ENCODE measurements at places on chromosomes 3 and 15.

- no peak for DNase-seq
Observed at GRCh38 chr15:63133786-63134185, 12.1 kb downstream of the LACTB start.

DNA sequence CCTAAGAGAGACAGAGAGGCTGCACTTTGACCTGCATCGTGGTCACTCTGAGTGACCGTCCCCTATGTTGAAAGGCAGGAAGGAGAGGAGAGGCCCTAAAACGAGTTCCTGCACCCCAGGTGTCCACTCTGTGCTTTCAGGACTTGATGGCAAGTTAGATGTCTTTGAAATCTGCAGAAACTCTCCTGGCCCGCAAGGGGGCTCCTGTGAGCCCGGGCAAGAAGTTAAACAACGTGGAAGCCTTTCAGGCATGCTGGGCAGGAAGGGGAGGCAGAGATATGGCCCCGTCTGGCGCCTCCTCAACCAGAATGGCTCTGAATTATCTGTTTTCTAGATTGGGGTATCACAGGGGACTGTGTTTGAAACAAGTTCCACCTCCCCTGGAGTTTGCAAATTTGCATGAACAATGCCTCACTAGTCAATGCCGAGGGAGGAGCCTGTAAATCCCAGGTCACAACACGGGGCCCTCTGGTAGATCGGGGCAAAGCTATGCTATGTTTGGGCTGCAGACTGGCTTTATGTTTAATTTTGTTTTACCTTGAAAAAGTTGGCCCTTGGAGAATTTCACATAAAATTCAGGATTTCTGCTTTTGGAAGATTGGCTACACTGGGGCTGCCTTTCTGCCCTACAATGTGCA, 9.8 kb downstream of the CTXND1 start:
- DNase-seq, result no peak

DNA sequence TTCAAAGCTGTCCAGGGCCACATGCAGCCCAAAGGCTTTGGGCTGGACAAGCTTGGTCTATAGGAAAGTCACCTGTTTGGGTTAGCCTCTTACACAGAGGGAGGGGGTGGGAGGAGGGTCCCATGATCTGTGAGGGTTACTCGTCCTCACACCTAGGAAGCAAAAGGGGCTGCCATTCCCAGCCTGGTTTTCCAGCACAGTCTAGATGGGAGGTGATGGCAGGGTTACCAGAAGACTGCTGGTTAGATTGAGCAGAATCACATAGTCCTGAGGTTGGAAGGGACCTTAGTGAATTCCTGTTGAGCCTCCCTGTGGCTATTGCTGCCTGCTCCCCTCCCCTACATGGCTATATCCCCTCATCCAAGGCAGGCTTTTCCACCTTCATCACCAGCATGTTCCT, 101.8 kb downstream of the SEMA5B start:
- no peak for DNase-seq

- DNase-seq, result no peak
Observed at GRCh38 chr15:62799037-62799436, 243.5 kb upstream of the TPM1 start.

- DNase-seq, result no peak
Observed at GRCh38 chr15:83066034-83066733, 868 bp downstream of the BTBD1 start.

GRCh38 chr3:52432691-52433141, 12.2 kb downstream of the SEMA3G start:
- no peak for DNase-seq

- DNase-seq, result no peak
Observed at GRCh38 chr3:159624616-159625015, 364.0 kb upstream of the IL12A start.

DNA sequence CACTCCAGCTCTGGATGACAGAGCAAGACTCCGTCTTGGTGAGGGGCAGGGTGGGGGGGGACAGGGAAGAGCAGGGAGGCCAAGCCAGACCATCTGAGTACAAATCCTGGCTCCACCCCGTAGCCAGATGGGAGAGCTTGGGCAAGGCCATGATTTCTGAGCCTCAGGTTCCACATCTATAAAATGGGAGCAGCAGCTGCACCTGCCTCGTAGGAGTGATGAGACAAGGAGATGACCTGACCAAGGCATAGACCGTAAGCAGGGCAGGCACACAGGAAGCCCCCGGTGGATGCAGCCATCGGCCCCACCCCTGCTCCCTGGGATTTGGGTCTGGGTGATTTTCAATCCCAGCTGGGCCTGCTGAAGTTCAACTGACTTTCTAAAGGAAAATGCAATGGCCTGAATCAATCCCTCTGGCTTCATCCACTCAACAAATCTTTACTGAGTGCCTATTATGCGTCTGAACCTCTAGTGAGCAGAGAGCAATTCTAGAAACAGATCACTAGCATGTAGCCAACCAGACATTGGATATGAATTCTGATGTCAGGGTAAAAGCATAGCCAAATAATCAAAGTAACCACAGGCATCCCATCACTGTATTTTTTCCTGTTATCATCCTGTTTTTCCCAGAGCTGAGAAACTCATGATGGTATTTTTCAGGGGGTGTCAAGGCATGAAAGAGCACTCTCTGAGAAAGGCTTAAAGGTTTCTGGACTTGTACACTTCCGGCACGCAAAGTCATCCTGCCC, 141.2 kb downstream of the NUP210 start:
- DNase-seq, result no peak

DNA sequence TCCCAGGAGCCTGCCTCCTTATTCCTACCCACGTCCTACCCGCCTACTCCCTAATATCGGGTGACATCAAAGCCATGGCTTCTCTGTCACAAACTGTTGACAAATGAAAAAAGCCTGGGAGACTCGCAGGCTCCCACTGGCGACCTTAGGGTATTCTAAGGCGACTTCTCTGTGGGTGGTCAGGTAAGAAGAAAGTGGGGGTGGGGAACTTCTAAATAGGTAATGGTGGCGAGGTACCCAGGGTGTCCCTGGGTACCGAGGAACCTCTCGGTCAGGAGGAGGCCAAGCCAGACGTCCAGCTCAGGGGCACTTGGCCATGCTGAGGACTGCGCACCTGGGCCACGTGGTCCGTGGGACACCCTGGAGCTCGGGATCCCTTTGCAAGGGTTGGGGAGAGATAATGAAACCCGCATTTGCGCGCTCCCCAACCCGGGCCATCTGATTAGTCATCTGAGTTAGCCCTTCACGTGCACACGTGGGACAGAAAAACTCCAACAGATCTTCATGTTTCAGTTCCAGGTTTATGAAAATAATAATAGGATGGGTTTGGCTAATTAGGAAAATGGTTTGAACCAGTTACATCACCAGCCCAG, 78.2 kb downstream of the NR2F2 start:
- no peak for DNase-seq

DNA sequence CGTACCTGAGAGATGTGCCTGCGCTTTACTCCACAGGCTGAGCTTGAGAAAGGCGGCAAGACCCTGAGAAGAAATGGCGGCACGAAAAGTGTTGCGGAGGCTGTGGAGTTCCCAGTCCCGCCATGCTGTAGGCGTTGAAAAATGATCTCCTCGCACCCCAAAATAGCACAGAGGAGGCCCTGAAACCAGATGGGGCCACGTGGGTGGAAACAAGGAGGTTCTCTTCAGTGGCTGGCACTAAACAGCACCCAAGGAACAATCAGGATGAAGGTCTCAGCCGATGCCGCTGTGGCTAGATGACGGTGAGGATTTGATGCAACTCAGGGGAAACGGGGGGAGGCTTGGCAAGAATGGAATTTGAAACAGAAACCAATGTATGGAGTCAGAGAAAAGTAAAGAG, 57.3 kb downstream of the TMEM212 start:
- DNase-seq, result no peak

GRCh38 chr15:28933710-28934445, 48.1 kb downstream of the APBA2 start:
- no peak for DNase-seq

GRCh38 chr3:37148208-37148607, 26.2 kb downstream of the LRRFIP2 start:
- no peak for DNase-seq

GRCh38 chr3:14431452-14431916, 29.1 kb downstream of the SLC6A6 start:
- DNase-seq, result peak; percentile 71

DNA sequence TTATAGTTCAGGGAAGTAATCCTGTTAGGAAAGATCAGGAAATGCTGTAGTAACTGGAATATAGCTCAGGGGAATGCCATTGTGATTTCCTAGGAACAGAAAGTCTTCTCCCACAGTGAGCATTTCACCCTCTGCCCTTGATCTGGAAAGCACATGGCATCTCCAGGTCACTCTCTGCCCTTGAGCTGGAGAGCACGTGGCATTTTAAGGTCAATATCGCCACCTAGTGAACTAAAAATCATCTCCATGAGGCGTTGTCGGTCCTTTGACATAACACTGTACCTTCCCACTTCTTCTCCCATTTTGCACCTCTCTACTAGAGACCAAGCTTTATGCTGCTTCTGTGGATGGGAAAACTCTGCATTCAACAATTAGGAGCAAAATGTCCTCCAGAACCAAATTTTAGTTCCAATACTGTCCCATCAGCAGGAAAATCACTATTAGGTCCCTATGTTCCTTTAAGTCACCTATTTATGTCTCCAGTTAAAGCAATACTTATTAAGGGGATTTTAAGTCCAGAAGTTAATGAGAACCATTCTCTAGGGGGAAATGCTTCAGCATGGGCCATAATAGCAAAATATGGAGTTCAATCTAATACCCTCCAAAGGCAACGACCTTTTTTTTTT, 54.7 kb upstream of the GK5 start:
- DNase-seq, result peak; percentile 58

DNA sequence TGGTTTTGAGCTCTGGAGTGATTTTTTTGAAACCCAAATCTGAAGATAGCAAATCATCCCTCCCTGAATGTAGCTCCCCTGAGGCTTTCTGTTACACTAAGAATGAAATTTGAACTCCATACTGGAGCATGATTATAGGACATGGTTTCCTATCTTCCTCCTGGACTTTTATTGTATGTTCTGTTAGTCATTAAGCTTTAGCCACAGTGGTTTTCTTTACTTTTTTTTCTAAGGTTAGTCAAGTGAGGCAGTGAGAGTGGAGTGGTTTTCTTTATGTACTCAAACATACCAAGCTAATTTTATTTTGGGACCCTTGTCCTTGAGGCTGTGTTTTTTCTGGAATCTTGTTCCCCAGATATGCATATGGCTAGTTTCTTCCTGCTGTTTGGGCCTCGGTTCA, 55.2 kb upstream of the FRMD4B start:
- no peak for DNase-seq

GRCh38 chr15:65806397-65806796, 14.3 kb upstream of the DENND4A start:
- DNase-seq, result no peak

DNA sequence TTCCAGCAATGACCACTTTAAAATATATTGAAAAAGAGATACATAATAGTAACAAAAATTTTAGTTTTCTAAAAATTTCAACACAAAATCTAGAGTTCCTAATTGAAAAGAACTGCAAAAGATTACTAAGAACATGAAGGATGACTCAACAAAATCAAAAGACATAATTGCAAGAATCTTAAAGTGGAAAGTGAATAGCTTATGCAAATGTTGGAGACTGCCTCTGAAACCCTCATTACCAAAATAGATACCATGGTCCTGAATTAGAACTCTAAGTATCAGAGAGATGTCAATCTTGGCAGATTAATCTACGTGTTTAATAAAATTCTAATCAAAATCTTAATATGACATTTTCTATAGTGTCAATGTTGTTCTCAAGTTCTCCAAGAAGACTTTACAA, 60.7 kb upstream of the SGO1 start:
- DNase-seq, result no peak

DNA sequence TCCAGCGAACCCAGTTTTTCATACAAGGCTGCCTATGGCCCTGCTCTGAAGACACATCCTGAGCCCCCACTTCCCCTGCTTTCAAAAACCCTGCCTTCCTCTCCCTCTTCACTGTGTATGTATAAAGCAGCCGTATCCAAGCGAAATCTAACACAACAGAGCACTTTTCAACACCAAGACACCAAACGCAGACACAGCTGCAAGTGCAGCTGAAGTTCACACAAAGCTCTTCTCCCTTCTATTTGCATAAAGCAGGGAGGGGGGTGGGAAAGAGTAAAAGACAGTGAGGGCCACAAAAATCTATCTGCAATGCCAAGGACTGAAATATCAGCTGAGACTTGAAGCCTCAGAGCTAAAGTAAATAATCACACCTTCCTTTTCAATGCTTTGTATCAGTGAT, 35.1 kb upstream of the CSPG5 start:
- no peak for DNase-seq

- DNase-seq, result no peak
Observed at GRCh38 chr3:123952844-123953520, 8.0 kb downstream of the CCDC14 start.

DNA sequence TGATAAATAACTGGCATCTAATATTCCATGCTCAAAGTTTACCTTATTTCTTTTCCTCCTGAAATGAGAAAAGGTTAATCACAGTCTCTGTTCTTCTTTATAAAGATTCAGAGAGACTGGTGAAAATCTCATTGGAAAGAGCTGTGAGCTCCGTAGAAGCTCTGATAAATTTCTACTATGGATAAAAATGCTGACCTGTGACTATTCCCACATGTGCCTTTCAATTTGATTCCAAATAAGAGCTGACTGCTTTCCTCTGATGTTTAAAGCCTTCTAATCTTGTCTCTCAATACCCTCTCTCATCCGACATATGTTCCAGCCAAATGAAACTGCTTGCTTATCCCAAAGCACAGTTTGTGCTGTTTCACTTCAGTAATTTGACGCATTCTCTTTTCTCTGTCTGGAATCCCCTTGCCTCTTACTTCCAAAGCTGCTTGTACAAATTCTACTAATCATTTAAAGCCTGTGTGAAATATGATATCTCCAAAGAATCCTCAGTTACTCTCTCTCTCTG, 130.1 kb downstream of the RTP4 start:
- DNase-seq, result no peak

DNA sequence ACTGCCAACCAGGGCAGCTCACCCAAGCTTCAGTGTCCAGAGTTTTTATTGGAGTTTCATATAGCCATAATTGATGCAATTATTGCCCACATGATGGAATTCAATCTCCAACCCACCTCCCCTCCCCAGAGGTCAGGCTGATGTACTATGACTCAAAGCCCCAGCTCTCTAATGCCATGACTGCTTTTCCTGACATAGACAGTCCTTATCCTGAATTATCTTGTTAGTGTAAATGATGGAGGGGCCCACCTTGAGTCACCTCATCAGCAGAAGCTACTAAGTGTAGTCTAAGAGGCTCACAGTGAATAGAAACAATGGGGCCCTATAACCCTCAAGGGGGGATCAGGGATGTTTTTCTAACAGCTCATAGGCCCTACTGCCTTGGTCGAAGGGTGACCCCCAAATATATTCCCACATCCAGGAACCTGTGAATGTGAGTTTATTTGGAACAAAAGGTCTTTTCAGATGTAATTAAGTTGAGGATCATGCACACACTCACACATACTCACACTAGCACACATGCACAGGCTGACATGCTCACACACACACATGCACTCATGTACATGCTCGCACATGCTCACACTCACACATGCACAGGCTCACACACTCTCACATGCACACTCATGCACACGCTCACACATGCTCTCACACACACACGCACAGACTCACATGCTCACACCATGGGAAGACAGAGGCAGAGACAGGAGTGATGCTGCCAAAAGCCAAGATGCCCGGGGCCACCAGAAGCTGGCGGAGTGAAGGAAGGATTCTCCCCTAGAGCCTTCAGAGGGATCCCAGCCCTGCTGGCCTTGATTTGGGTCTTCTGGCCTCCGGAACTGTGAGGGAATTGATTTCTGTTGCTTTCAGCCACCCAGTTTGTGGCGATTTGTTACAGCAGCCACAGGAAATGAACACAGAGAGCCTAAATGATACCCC, 131.2 kb upstream of the SMAD3 start:
- DNase-seq, result no peak
